ENCODE measurements at places on chromosomes 6 and 20.

GRCh38 chr20:48959899-48960550 lies 38.5 kb downstream of the ARFGEF2 start:
- H3K27ac ChIP-seq, result no peak overlapping the region
- no peak overlapping the region for H3K4me3 ChIP-seq
- DNase-seq, result no peak
- no peaks in the 10 kb centered on the region for H3K4me1 ChIP-seq
- no peaks in the 10 kb centered on the region for H3K27me3 ChIP-seq

- H3K27ac ChIP-seq, result no peak overlapping the region
- DNase-seq, result no peak
- H3K36me3 ChIP-seq, result no peaks in the 10 kb centered on the region
- H3K27me3 ChIP-seq, result peaks cover 9% of the 10 kb centered on the region
- H3K4me1 ChIP-seq, result no peaks in the 10 kb centered on the region
These were observed 1.3 kb upstream of the DNAH8 start for GRCh38 chr6:38713812-38714211.

GRCh38 chr20:41258474-41258873 lies 59.1 kb downstream of the ZHX3 start:
- no peak overlapping the region for H3K27ac ChIP-seq
- no peak for DNase-seq
- H3K36me3 ChIP-seq, result no peaks in the 10 kb centered on the region
- H3K4me3 ChIP-seq, result no peak overlapping the region

GRCh38 chr6:82959385-82959941 lies 106.2 kb downstream of the UBE3D start:
- peaks cover 2% of the 10 kb centered on the region for H3K4me1 ChIP-seq
- H3K27me3 ChIP-seq, result no peaks in the 10 kb centered on the region
- H3K36me3 ChIP-seq, result peaks cover 1% of the 10 kb centered on the region

GRCh38 chr6:125099211-125100073 lies 54.1 kb upstream of the TPD52L1 start:
- peak; percentile 34 for DNase-seq
- H3K4me3 ChIP-seq, result peak overlapping the region; percentile 74
- no peaks in the 10 kb centered on the region for H3K36me3 ChIP-seq
- H3K27me3 ChIP-seq, result peaks cover 54% of the 10 kb centered on the region
- peak overlapping the region; percentile 67 for H3K27ac ChIP-seq

DNA sequence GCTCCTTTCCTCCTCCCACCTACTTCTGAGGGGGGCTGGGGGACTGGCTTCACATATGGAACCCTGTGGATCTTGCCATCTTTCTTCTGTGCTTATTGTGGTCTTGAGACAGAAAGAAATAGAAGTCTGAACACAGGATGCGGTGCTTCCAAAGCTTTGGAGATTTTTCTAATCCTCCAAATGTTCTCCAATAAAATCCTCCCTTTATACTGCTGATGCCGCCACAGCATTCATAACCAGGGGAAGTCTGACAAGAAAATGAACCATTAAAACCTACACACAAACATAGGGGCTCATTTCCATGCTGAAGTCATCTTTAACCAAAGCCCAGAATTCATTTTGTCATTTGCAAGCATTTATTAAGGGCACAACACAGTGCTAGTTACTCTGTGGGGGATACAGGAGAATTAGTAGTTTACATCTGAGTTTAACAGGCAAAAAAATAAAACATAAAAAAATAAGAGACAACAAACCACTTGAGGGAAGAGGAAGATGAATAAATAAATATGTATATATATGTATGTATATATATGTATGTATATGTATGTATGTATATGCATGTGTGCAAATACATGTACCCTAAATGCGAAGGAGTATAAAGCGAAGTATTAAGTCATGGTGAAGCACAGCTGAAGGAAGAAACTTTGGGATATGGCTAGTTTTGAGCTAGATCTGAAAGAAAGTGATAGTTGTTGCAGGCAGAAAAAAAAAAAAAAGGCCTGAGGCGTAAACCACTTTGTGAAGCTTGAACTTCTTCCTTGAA lies 5.9 kb upstream of the PTPRK start:
- no peak for DNase-seq
- peaks cover 4% of the 10 kb centered on the region for H3K4me1 ChIP-seq
- no peak overlapping the region for H3K4me3 ChIP-seq
- H3K36me3 ChIP-seq, result no peaks in the 10 kb centered on the region
- H3K27me3 ChIP-seq, result no peaks in the 10 kb centered on the region

GRCh38 chr20:34175079-34175478 lies 63.0 kb upstream of the EIF2S2 start:
- H3K36me3 ChIP-seq, result no peaks in the 10 kb centered on the region
- H3K4me3 ChIP-seq, result no peak overlapping the region
- peaks cover 4% of the 10 kb centered on the region for H3K4me1 ChIP-seq

DNA sequence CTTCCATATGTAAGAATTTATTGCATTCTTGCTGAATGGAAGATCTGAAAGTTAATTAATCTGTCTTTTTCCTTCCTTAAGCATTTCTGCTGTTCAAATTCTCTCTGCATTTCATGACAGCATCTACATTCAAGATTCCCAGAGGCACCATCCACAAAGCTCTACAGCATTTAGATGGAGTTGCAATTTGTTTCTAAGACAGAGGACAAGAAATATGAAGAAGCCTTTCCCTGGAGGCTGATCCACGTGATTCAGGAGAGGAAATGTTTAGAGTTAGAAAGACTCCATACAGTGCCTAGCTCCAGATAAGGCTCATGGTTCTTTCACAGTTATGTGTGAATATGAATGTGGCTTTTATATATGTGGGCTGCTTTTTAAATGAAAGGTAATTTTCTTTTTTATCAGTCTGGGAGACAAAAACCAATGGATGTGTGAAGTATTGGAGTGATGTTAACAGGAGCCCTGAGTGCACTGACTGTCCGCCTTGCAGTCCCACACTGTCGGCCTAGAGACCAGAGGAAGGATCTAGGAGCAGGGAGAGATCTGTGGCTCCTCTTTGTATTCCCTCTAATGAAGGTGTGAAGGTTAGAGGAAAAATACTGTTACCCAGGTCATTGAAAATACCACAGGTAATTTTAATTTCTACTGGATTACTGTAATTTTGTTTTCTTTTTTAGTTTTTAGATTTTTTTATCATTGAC lies 686.6 kb upstream of the GJE1 start:
- H3K4me1 ChIP-seq, result no peaks in the 10 kb centered on the region
- no peak overlapping the region for H3K4me3 ChIP-seq
- H3K27me3 ChIP-seq, result no peaks in the 10 kb centered on the region

DNA sequence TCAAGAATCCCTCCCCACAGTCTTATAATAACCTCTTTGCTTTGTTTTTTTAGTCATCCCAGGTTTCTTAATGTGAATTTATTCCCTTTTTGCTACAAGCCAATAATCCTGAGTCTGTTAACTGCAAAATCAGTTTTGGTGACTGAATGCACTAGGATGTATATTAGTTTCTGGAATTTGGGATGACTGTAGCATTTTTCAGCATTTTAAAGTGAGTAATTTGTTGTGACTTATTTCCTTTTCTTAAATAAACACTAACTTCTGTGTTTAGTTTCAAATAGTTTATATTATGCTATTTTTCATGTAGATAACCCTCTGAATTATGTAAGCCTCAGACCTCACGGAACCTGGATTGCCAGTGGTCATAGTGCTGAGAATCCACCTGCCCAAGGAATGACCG lies 5.5 kb downstream of the CST1 start:
- peaks cover 17% of the 10 kb centered on the region for H3K27me3 ChIP-seq
- no peak overlapping the region for H3K4me3 ChIP-seq
- DNase-seq, result no peak
- no peaks in the 10 kb centered on the region for H3K4me1 ChIP-seq

DNA sequence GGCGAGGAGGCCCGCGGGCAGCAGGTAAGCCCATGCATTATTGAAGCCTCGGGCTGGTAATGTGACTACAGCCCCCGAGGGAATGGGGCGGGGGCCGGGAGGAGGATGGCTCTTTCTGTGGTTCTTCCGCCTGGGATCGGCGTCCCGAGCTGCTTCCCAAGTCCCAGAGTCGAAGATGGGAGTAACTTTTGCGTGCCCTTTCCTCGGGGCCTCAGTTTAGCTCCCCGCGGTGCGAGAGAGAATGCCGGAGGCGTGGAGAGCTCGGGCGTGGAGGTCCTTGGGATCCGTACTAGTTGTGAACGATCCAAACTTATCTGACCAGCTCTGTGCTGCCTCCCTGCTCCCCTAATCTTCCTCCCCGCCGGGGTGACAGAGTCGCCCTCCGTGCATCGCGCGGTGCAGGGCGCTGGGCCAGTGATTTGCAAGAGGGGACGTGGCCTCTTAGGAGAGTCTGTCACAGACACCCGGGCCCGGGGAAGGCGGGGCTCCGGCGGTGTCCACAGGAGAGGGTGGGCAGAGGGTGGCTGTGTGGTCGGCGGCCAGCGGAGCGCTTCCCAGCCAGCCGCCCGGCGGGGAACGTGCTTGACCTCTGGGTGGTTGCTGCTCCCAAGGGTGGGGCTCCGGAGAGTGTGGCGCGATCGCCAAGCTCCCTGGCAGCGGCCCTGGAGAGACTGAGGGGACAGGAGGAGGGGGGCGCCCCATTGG lies 815 bp downstream of the UTRN start:
- DNase-seq, result peak; percentile 51
- H3K36me3 ChIP-seq, result peaks cover 8% of the 10 kb centered on the region
- peaks cover 23% of the 10 kb centered on the region for H3K4me1 ChIP-seq
- H3K27me3 ChIP-seq, result no peaks in the 10 kb centered on the region
- peak overlapping the region; percentile 100 for H3K4me3 ChIP-seq

DNA sequence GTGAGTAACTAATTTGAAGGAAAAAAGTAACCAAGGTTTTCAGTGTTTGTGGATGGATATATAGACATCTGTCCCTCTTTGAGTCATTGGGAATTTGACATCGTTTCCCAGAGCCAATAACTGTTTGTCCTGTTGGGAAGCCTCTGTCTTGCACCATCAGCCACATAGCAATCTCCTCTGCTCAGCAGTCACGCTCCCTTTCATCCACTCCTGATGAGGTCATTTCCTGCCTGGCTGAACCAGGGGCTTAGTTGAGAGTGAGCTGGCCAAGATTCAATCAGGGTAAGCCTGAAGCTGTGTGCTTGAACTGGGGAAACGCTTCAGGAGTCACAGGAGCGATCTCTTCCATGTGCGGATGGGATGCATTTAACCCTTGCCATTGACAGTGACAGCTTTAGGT lies 121.5 kb upstream of the FOXQ1 start:
- no peak overlapping the region for H3K27ac ChIP-seq
- H3K36me3 ChIP-seq, result no peaks in the 10 kb centered on the region
- DNase-seq, result no peak
- no peaks in the 10 kb centered on the region for H3K4me1 ChIP-seq
- no peak overlapping the region for H3K4me3 ChIP-seq

GRCh38 chr6:84379142-84379541 lies 151.7 kb upstream of the CEP162 start:
- H3K4me3 ChIP-seq, result no peak overlapping the region
- peaks cover 1% of the 10 kb centered on the region for H3K36me3 ChIP-seq
- H3K27ac ChIP-seq, result no peak overlapping the region
- no peaks in the 10 kb centered on the region for H3K27me3 ChIP-seq
- no peaks in the 10 kb centered on the region for H3K4me1 ChIP-seq

DNA sequence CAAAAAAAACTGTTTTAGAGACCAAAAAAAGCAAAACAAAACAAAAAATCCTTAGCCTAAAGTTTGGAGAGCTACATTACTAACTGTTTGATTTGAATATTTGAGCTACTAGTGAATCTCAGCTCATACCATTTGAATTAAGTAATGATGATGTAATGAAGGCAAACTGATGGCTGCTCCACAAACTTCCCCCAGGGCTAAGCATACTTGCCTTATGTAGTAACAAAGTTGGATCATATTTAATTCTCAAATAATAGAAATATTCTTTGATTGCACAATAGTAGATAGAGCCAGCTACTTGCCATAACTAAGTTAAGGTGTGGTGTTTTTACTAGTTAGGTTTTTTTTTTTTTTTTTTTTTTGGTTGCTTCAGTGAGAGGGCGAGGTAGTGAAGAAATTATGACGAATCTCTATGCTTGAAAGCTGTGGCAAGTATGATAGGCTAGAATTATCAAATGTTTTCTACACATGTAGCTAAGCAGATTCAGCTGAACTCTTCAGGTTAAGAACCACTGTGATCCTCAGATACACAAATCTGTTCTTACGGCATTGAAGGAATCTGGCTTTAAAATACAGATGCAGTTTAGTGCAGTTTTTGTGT lies 2.9 kb downstream of the RAB32 start:
- no peak overlapping the region for H3K4me3 ChIP-seq
- DNase-seq, result no peak
- H3K27ac ChIP-seq, result no peak overlapping the region
- H3K36me3 ChIP-seq, result peaks cover 15% of the 10 kb centered on the region
- peaks cover 18% of the 10 kb centered on the region for H3K4me1 ChIP-seq
- H3K27me3 ChIP-seq, result no peaks in the 10 kb centered on the region

- H3K4me1 ChIP-seq, result peaks cover 10% of the 10 kb centered on the region
- peaks cover 32% of the 10 kb centered on the region for H3K27me3 ChIP-seq
- no peak overlapping the region for H3K4me3 ChIP-seq
These were observed 6.3 kb downstream of the CALHM6 start for GRCh38 chr6:116467514-116467913.

- no peak overlapping the region for H3K4me3 ChIP-seq
- H3K27ac ChIP-seq, result no peak overlapping the region
- DNase-seq, result no peak
- H3K4me1 ChIP-seq, result peaks cover 3% of the 10 kb centered on the region
- no peaks in the 10 kb centered on the region for H3K36me3 ChIP-seq
These were observed 76.4 kb downstream of the ADGRB3 start for GRCh38 chr6:68711386-68712000.

GRCh38 chr6:129623008-129623732 lies 86.8 kb downstream of the ARHGAP18 start:
- peaks cover 13% of the 10 kb centered on the region for H3K36me3 ChIP-seq
- no peak for DNase-seq
- no peaks in the 10 kb centered on the region for H3K27me3 ChIP-seq
- H3K4me3 ChIP-seq, result no peak overlapping the region
- no peak overlapping the region for H3K27ac ChIP-seq
- peaks cover 2% of the 10 kb centered on the region for H3K4me1 ChIP-seq

- peak; percentile 48 for DNase-seq
- peak overlapping the region; percentile 16 for H3K27ac ChIP-seq
- H3K27me3 ChIP-seq, result peaks cover 26% of the 10 kb centered on the region
- H3K36me3 ChIP-seq, result peaks cover 3% of the 10 kb centered on the region
- H3K4me1 ChIP-seq, result no peaks in the 10 kb centered on the region
These were observed 22.7 kb upstream of the TMEM181 start for GRCh38 chr6:158536891-158537798.

GRCh38 chr20:12947691-12948090 lies 61.1 kb upstream of the SPTLC3 start:
- DNase-seq, result no peak
- no peak overlapping the region for H3K4me3 ChIP-seq
- H3K4me1 ChIP-seq, result peaks cover 10% of the 10 kb centered on the region
- no peaks in the 10 kb centered on the region for H3K36me3 ChIP-seq
- H3K27me3 ChIP-seq, result no peaks in the 10 kb centered on the region

- H3K27me3 ChIP-seq, result peaks cover 28% of the 10 kb centered on the region
- H3K36me3 ChIP-seq, result peaks cover 5% of the 10 kb centered on the region
- H3K4me3 ChIP-seq, result peak overlapping the region; percentile 37
These were observed 2.0 kb downstream of the SPAG4 start for GRCh38 chr20:35617397-35618262.

All from progenitor cell of endocrine pancreas (in vitro differentiated cells).